Cerebellum (tissue), 4 donors: ENCODE measurements at places on chromosomes 12 and 14.

GRCh38 chr12:49909826-49910225, 6.1 kb upstream of the FAIM2 start:
- no peak for DNase-seq

- DNase-seq, result no peak
Observed at GRCh38 chr14:46306267-46306666, 345.3 kb downstream of the RPL10L start.

- no peak for DNase-seq
Observed at GRCh38 chr12:42789808-42790760, 200.5 kb upstream of the PRICKLE1 start.

- no peak for DNase-seq
Observed at GRCh38 chr12:4003576-4003975, 130.4 kb upstream of the PARP11 start.

GRCh38 chr12:41108032-41108431, 80.1 kb upstream of the PDZRN4 start:
- DNase-seq, result no peak

DNA sequence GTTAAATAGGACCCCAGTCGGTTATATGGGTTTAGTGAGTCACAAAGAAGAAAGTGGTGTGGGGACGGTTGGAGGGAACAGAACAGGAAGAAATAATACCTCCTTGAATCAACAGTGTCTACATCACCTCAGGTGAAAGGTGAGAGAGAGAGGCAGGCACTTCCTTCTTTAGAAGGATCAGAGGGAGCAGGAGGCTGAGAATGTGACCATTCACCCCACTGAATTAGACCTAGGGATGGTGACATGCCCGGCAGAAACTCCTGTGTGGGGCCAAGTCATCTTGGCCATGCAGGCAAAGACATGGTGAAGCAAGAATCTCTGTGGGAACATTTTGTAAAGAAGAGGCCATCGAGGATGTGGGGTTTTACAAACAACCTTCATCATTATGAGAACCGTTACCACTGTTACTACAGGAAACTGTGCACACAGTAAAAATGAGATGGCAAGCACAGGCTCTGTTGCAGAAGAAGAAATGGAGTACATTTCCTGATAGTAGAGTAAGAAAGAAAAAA, 1196.9 kb downstream of the VRK1 start:
- no peak for DNase-seq

DNA sequence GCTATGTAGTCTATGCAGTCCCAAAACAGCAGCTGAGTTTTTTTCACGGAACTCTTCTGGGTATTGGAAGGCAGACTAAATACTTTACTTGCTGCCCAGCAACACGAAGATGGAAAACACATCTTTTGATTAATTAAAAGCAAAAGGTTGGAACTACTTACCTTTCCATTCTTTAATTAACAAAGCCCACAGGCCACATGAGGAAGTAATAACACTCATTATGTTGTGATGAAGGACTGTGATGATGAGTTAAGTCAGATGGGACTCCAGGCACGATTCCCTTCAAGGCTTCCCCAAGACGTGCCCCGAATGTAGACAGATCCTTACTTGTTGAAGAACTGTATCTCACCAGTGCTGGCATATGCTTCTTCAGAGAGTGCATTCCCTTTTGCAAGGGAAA, 129.0 kb downstream of the WIF1 start:
- DNase-seq, result no peak

- no peak for DNase-seq
Observed at GRCh38 chr14:61965030-61965745, 203.0 kb downstream of the SNAPC1 start.

DNA sequence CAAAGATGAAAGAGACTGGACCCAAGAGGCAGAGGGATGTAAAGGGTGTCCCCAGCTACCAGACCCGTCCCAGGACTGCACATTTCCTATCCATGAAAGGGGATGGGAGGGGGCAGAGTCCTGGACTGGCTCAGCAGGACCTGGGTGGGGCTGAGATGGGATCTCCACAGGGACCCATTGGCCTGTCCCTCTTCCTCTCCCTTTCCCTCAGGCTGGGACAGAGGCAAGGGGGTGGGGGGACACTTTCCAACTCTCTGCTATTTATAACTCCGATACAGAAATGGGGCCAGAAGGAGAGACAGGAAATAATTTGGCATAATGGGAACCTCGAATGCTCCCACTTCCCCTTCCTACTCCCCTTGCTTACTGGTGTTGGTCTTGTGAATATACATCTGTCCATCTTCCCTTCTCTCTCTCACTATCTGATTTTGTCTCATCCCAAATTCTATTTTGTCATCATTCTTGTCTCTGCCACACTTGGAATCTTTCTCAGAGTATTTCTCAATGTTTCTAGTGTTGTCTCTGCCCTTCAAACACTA, 1.1 kb upstream of the ITGA7 start:
- no peak for DNase-seq

GRCh38 chr14:74547331-74547927, 53.9 kb downstream of the ISCA2 start:
- no peak for DNase-seq

DNA sequence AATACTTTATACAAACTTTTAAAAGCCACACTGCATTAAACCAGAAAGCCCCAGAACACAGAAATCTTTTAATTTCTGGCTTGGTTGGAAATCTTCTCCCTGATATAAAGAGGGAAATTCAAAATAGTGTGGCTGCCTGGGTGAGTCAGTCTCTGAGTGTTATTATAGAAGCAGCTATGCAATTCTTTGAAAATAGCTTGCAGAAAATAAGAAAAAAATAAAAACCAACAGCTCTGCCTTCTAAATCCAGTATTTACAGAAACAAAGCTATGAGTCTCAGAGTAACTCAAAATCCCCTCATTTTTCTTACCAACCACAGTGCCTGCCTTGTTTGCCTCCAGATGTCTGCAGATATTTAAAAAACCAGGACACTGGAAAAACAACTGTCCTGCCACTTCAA, 68.6 kb upstream of the FERMT2 start:
- DNase-seq, result no peak

DNA sequence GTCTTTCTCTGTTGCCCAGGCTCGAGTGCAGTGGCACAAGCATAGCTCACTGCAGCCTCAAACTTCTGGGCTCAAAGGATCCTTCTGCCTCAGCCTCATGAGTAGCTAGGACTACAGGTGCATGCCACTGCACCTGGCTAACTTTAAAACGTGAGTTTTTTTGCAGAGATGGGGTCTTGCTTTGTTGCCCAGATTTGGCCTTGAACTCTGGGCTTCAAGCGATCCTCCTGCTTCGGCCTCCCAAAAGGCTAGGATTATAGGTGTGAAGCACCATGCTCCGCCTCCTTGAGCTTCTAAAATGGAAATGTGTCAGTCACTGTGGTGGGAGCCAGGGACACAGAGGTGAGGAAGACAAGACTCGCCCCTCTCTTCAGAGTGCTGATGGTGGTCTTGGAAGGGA, 45.6 kb downstream of the WSCD2 start:
- no peak for DNase-seq

GRCh38 chr12:110436231-110436630, 13.9 kb downstream of the ARPC3 start:
- DNase-seq, result no peak

DNA sequence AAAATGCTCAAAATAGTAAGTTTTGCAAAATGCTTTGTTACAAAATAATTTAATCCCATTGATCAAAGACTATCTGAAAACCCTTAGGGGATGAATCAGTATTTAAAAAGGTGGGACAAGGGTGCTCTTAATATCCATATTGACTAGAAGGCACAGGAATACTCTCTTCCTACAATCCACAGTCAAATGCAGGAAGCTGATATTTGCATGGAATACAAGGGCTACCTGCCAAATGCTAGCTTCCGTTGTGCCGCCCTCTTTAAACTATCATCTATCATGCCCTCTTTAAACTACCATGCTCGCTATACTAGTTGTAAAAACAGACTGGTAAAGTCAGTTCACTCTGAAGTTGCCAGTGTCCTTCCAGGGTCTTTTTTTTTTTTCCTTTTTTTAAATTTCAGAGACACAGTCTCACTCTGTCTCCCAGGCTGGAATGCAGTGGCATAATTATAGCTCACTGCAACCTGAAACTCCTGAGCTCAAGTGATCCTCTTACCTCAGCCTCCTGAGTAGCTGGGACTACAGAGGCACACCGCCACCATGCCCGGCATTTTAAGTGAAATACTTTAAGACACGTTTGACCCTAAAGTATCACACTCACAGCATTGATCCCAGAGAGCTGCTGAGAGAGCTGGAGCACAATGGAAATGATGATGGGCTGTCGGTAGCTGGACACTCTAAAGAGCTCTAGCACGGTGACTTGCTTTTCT, 6.7 kb downstream of the SLC2A3 start:
- no peak for DNase-seq

- DNase-seq, result no peak
Observed at GRCh38 chr12:9363145-9363544, 154.9 kb upstream of the PZP start.

GRCh38 chr14:99561864-99562263, 42.1 kb downstream of the CCDC85C start:
- no peak for DNase-seq

- no peak for DNase-seq
Observed at GRCh38 chr12:62396750-62397149, 69.9 kb upstream of the MON2 start.

DNA sequence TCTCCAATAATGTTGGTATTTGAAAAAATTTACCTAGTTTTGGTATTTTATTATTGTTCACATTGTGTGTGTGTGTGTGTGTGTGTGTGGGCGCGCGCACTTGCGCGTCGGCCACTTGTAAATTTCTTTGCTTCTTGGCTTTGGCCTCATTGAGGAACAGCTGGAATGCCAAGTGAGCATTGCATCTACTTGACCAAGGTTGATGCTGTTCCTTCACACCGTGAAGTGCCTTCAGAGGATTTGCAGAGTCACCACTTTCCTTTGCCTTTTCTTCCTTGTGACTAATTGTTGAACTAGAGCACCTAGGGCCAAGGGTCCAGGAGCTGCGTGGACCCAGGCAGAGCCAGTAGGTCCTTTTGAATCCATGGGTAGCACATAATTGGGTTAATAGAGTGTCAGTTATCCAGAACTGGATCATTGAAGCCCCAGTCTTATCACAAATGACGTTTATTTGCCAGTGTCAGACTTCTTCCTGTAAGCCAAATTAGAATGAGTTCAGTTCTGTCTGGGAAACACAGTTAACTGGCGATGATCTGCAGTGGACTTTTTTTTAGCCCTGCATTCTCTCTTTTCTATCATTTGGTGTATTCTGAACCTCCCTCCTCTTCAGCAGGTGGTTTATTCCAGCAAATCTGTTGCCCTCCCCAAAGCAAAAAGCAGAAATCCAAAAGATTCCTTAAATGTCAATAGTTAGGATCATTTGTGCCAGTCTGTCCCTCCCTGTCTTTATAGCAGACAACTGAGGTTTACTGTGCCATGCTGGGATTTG, 2.6 kb downstream of the PPP2R5C start:
- DNase-seq, result no peak

- no peak for DNase-seq
Observed at GRCh38 chr14:95553141-95553540, 18.3 kb downstream of the GLRX5 start.

DNA sequence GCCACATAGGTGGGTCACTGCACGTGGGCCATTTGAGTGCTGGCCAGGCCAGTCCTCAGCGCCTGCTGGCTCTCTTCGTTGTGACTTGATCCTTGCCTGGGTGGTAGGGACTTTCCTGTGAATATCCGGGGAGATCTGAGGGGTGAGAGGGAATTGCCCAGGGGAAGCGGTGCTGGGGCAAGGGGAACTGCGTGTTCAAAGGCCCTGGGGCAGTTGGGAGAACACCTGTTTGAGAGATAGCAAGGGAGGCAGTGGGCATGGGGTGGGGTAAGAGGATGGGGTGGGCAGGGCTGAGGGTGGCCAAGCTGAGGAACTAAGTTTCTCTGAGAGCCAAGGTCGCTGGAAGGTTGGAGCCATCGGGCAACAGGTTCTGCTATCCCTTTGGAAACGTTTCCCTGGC, 25.0 kb downstream of the SETD1B start:
- DNase-seq, result no peak

DNA sequence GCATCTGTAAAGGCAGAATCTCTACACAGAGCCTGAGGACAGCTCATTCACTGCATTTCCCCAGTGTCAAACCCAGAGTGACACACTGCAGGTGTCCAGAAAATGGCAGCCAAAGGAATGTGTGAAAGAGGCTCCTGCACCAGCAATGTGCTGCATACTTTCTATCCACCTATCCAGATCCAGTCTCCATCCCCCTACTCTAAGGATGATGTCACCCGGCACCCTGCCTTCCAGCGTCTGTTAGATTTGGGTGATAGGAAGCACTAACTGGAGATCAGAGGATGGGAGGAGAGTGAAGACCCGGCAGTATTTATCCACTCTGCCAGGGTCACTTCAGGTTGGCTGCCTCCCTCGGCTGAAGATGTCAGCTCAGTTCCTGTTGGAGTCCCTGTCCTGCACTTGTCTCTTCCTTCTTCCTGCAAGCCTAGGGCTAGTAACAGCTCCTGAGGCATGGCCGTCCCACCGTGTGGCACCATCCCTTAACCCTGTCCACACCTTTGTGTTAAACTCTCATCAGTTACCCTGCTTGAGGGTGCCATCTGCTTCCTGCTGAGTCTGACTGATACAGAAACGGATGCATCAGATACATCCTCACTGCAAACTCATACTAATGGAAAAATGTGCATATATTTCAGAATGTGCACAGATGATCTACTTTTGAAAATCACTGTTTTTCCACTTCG, 13.0 kb upstream of the GPR68 start:
- DNase-seq, result peak; percentile 60

DNA sequence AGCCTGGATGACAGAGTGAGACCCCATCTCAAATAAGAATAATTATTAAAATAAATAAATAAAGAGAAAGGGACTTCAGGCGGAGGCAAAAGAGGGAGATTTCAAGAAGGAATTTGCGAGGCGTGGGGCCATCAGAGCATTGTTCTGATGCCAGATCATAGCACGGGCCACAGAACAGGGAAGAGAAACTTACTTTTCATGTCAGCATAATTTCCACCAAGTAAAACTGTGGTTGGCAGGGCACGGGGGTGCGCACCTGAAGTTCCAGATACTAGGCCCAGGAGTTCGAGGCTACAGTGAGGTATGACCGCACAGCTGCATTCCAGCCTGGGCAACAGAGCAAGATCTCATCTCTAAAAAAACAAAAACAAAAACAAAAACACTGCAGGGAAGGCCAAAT, 11.0 kb upstream of the PLBD1 start:
- no peak for DNase-seq

DNA sequence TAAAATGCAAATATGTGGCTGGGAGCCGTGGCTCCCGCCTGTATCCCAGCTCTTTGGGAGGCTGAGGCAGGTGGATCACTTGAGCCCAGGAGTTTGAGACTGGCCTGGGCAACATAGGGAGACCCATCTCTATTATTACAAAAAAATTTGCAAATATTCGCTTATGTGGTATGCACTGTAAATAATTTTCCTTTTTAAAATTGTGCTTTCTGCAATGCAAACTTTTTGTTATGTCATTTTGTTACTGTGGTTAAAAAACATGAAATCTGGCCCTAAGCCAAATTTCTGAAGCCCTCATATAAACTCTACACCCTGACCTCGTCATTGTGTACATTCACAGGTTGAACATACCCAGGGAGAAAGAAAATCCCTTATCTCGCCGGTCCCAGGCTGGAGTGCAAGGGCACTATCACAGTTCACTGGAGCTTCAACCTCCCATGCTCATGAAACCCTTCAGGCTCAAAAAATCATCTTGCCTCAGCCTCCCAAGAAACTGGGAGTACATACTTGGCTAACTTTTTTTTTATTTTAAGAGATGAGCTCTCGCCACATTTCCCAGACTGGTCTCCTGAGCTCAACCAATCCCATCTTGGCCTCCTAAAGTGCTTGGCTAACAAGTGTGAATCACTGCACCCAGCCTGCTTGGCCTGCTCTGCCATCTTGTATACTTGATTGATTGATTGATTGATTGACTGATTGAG, 24.7 kb downstream of the TRAPPC6B start:
- no peak for DNase-seq

- no peak for DNase-seq
Observed at GRCh38 chr12:28027947-28028724, 55.6 kb upstream of the PTHLH start.

GRCh38 chr14:69105326-69105725, 47.6 kb downstream of the DCAF5 start:
- no peak for DNase-seq
